ENCODE measurements at places on chromosomes 4 and X.

DNA sequence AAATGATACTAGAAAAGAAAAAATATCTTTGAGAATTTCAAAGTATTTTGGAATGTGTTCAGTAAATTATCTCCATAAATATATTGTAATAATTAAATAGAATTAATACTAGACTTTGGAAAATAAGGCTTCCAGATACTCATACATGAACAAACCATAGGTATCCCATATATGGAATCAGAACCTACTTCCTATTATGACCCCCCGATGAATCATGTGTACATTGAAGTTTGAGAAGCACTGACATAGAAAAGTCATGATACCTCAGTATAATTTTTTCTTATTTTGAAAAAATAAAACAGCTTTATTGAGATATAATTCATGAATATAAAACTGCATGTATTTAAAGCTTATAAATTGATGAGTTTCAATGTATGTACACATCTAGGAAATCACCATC, 27.2 kb upstream of the SMARCA5 start:
- DNase-seq, result no peak

DNA sequence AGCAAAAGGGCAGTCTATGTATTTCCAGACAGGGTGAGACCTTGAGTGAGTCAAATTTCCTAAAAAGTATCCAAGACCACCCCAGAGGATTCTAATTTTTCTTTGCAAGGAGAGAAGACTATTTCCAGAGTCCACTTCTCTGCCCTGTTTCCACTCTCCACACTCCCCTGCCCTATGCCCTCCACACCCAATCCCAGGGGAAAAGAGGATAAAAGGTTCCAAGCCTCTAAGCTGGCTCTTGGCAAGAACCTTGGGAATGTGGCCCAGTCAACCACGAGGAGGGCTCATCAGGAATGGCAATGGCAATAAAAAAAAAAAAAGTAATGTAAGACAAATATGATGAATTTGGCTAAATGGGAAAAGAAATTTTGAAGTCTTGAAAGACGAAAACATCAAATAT, 65.9 kb downstream of the SRPX start:
- no peak for DNase-seq

- DNase-seq, result no peak
These were observed 19.4 kb upstream of the CPLX1 start for GRCh38 chr4:845233-845835.

- no peak for DNase-seq
These were observed 76.0 kb upstream of the GPM6B start for GRCh38 chrX:13892856-13893255.

- DNase-seq, result no peak
These were observed 241.6 kb downstream of the MGST2 start for GRCh38 chr4:139907001-139907809.

DNA sequence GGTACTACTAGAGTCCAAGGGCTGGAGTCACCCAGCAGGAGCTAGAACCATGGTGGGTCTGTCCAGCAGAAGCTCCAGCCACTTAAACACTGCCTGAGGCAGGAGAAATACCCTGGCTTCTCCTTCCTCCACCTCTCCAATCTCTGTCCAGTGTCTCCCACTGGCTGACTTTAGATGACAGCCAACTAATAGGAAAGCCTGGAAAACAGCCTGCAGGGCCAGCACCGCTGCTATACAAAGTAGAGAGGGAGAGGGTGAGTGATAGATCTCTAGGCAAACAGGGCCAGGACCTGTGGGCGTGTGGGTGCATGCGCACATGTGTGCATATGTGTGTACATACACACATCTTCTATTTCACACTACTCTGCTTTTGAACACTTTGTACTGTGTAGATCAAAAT, 56.5 kb upstream of the ATP8A1 start:
- no peak for DNase-seq
